ENCODE measurements at places on chromosomes 4 and X.

GRCh38 chr4:110503270-110504083 is 27.5 kb downstream of the ENPEP start:
- no peak for DNase-seq

- no peak for DNase-seq
Observed at GRCh38 chr4:18075823-18076433, 54.4 kb upstream of the LCORL start.

DNA sequence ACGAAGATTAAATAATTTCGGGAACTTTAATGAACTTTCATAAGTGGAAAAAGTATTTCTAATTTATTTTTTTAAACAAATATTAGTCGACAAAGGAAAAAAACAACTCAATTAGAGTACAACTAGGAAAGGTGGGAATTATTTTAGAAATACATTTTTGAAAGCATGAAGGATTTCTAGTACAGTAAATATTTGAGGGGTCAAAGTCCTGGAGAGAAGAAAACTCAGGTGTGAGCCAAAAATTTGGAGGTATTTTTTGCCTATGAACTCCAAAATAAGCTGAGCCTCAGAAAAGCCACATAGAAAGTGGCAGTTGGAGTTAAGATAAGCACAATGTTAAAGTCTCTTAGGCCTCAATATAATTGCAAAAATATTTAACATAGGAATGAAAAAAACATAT is 2017.3 kb downstream of the C4orf33 start:
- DNase-seq = no peak

- no peak for DNase-seq
Observed at GRCh38 chrX:101195442-101196173, 24.0 kb upstream of the DRP2 start.

- no peak for DNase-seq
Observed at GRCh38 chr4:152708361-152708760, 28.6 kb upstream of the TMEM154 start.

- DNase-seq = no peak
Observed at GRCh38 chrX:11992271-11992670, 146.0 kb upstream of the FRMPD4 start.

- no peak for DNase-seq
Observed at GRCh38 chrX:108018656-108019381, 26.0 kb upstream of the VSIG1 start.

All from NCI-H774 (cell line).